ENCODE measurements at places on chromosomes 12 and 14.

- no peak for DNase-seq
Observed at GRCh38 chr12:2231011-2231595, 178.3 kb downstream of the CACNA1C start.

DNA sequence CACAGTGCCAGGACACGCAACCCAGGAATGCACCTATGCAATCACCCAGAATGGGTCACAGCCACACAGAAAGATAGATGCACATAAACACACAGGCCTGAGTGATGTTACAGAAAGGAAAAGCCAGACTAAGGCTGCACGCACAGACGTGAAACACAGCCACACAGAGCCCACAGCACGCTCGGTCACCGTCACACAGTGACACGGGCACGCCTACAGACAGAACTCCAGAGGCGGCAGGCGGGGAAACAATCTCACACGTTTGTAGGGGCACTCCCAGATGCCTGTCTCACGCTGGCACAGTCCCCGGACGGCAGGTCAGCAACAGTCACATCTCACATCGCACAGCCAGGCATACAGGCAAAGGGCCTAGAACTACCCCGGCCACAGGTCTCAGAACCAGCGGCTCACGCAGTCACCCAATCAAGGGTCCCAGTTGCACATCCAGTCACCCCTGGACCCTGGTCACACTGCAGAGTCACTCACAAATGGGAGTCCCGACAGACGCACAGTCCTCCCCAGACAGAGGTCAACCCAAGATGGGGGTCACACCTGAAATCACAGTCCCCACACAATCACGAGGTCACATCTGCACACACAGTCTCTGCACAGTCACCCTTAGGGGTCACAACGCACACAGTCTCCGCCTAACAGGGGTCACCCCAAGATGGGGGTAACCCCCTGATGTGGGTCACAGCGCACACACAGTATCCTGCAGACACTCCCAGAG is 790 bp downstream of the SSH1 start:
- DNase-seq, result peak; percentile 93

GRCh38 chr14:69713993-69714679 is 52.8 kb upstream of the SRSF5 start:
- peak; percentile 19 for DNase-seq

- DNase-seq, result no peak
Observed at GRCh38 chr12:30914986-30915591, 11.5 kb upstream of the TSPAN11 start.

DNA sequence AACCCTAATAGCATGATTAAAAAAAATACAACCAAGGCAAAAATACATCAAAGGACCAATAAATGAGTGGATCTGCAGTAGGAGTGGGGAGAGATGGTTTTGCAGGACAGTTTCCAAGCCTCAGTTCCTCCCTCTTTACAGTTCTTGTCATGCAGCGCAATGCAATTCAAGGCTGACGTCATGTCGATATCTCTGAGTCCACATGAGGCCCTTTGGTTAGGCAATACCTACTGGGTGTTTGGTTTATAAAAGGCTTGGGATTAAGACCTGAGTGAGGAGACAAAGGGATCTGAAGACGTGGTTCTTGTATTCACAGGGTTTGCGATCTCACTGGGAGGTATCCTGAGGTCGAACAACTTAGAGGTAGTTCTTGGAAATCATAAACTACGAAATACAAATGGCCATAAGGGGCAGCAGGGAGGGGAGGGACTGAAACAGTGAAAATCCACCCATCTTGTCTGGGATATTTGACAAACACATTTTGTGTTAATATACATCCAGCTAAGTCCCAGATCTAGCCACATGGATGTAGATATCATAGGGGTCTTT is 441.0 kb downstream of the FUT8 start:
- DNase-seq, result no peak

DNA sequence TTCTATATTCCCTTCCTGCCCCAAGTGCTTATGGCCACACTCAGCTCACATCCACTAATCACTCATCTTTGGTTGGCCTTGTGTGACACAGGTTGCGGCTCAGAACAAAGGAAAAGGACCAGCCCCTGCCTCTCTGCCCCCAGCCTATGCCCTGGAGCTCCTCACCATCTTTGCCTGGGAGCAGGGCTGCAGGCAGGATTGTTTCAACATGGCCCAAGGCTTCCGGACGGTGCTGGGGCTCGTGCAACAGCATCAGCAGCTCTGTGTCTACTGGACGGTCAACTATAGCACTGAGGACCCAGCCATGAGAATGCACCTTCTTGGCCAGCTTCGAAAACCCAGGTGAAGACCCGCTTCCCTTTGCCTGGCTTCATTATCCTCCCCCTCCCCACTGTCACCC is 15.8 kb upstream of the OAS2 start:
- peak; percentile 35 for DNase-seq

GRCh38 chr12:122023339-122024131 is 1.9 kb downstream of the BCL7A start:
- DNase-seq, result peak; percentile 84

DNA sequence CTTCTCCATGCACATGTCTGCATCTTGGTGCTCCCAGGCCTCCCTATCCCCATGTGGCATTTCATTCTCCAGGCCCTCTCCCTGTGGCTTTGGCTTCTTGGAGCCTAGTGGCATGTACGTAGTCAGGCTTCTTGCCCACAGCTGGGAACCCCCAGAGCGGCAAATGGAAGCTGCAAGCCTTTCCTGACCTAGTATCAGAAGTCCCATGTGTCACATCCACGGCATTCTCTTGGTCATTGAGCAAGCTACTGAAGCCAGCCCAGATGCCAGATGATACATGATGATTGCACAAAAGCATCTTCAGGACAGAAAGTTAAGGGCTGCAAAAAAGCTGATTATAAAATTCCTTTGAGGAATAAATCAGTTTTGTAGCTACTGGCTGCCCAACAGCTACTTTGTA is 154.9 kb downstream of the PELI2 start:
- no peak for DNase-seq

- no peak for DNase-seq
Observed at GRCh38 chr12:122937622-122938091, 28.6 kb downstream of the ABCB9 start.

DNA sequence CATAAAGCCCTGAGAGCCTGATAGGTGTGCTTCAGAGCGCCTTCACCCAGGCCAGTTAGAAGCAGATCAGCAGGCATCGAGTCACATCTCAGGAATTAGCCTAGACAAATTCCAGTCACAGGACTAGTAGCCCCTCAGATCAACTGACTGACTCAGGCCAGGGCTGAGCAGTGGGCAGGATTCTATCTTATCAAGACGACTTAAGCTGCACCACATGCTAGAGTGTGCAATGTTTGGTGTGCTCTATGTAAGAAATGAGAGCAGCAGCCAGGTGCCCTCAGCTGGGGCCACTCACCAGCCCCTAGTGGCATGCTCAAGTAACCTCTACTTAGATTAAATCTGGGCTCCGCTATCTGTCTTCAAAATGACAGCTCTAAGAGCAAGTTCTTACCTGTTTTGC is 19.7 kb upstream of the NGB start:
- DNase-seq, result no peak

GRCh38 chr14:24377126-24377525 is 9.1 kb downstream of the NFATC4 start:
- DNase-seq, result no peak

DNA sequence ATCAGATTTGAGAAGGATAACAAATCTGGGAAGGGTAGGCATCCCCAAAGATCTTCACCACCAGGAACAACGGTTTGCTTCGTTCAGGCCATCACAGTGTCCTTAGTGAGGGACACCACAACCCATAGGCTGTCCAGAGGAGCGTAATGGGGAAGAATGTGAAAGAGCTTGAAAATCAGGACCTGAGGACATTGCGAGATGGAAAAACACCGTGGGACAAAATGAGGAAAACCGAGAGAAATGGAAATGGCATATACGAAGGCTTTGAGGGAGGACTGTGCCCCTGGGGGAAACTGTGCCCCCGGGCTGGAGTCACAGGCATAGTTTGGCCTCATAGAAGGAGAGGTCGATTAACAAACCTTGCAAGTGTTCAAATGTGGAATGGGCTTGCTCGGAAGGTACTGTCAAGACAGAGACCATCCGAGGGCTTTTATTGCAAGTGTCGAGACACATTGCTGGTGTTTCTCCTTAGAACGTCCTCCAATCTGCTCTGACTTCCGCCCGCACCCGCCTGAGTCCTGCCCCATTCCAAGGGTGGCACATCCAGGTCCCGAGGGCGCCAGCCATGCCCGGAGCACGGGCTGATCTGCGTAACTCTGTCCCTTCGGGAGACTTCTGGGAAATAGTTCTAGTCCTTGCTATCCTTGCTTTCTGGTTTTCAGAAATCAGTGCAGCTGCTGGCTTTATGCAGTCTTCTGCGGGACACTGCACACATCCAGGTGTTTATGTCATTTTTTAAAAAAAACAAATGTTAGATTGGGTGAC is 885 bp upstream of the PALS1 start:
- DNase-seq, result peak; percentile 81

- no peak for DNase-seq
Observed at GRCh38 chr12:77031745-77032144, 33.6 kb downstream of the E2F7 start.

GRCh38 chr12:89339526-89339925 is 12.8 kb downstream of the DUSP6 start:
- no peak for DNase-seq

GRCh38 chr14:105864116-105864515 is 337.7 kb downstream of the TMEM121 start:
- peak; percentile 39 for DNase-seq

GRCh38 chr12:54051874-54052437 is 1.7 kb upstream of the HOXC4 start:
- no peak for DNase-seq

- DNase-seq, result no peak
Observed at GRCh38 chr14:90511252-90511651, 114.4 kb downstream of the CALM1 start.

- DNase-seq, result no peak
Observed at GRCh38 chr12:76340680-76341435, 7.4 kb downstream of the BBS10 start.

DNA sequence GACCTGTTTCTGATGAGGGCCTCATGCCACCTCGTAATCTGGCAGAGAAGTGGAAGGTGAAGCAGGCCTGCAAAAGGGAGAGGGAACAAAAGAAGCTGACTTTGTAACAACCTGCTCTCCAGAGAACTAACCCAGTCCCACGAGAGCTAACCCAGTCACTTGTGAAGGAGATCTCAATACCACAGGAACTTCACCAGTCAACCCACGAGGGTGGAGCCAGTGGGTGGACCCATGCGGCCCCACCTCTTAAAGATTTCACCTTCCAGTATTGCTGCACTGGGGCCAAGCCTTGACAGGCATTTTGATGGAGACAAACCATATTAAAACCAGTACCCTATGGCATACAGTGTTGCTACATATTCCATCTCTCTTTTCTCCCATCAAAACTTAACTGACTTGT is 55.1 kb downstream of the SERPINA10 start:
- no peak for DNase-seq

GRCh38 chr14:105486163-105486973 is at the start of gene CRIP1:
Gene CRIP1, plus strand, starts transcription at chr14:105486886. Its CDS starts 374 bp downstream, at chr14:105487260.
- DNase-seq, result no peak

DNA sequence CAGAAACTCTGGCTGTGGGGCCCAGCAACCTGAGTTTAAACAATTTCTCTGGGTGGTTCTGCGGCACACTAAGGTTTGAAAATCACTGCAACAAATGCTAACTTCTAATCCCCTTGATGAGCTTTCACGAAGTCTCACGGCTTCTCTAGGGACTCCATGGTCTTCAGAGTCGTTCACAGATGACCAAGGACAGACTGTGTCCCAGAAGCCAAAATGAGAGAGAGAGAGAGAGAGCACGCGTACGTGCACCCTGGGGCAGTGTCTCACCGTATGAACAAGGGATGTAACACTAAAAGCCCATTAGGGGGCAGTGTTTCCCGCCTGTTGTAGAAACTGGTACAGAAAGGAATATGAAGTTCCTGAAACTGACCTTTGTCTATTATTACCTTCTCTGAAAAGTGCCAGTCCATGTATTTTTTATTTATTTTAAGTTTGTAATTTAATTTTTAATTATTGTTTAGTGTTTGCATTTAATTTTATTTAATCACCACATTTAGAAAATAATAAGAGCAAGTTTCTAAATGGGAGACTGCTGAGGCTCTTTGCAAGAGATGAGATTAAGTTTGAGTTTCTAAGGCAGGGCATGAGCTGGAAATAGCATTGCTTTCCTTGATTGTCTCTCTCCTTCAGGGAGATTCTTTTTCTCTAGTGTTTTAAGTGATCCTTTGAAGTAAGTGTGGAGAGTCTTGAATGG is 3.4 kb downstream of the APOLD1 start:
- DNase-seq, result peak; percentile 78

DNA sequence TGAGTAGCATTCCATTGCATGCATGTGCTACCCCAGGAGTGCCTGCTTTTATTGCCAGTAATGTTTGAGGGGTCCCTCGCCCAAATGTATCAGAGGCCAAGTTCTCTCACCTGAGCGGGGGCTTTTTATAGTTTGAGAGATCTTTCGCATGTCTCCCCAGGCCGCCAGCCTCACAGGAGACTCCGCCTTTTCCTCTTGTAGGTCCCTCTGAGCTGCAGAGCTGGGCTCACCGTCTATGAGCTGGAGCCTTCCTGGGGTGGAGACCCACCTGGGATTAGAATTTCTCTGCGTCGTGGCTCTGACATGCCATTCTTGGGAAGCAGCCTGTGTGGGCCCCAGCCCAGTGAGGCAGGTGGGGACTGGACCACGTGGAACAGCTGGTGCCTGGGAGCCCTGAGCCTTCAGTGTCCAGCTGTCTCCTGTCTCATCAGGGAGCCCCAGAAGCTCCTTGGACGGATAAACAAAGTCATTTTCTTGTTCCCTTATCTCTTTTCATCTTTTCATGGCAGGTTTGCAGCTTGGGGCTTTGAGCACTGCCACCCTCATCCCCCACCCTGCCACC is 261.7 kb upstream of the CRY1 start:
- no peak for DNase-seq

DNA sequence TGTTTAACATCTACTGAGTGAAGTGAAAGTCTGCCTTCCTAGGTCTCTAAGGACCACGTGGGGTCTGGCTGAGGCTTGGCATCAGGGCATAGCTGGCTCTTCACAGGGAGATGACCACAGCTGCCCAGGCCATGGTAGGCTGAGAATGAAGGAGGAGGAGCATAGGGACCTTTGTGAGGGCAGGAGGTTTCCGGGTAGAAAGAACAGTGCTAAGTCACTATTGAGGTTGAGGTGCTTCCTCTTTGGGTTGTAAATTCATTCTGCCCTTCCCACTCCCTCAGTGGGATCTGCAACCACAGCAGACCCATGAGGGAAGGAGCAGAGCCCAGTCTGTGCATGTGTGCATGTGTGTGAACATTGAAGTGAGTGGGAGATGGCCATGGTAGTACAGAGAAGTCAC is 909.6 kb downstream of the VRK1 start:
- no peak for DNase-seq

GRCh38 chr12:19647806-19648556 is 208.7 kb downstream of the AEBP2 start:
- DNase-seq, result no peak

- DNase-seq, result no peak
Observed at GRCh38 chr12:124713436-124714082, 146.1 kb upstream of the NCOR2 start.

- DNase-seq, result no peak
Observed at GRCh38 chr12:63066136-63066535, 84.9 kb downstream of the AVPR1A start.

GRCh38 chr12:130973906-130974305 is 20.2 kb downstream of the ADGRD1 start:
- peak; percentile 44 for DNase-seq
